Stimulated activated CD4-positive, alpha-beta T cell treated with anti-CD3 and anti-CD28 coated beads, Interleukin-4, amount 100 ng/mL, for 48 hours (primary cell): ENCODE measurements at places on chromosomes 7 and 10.

DNA sequence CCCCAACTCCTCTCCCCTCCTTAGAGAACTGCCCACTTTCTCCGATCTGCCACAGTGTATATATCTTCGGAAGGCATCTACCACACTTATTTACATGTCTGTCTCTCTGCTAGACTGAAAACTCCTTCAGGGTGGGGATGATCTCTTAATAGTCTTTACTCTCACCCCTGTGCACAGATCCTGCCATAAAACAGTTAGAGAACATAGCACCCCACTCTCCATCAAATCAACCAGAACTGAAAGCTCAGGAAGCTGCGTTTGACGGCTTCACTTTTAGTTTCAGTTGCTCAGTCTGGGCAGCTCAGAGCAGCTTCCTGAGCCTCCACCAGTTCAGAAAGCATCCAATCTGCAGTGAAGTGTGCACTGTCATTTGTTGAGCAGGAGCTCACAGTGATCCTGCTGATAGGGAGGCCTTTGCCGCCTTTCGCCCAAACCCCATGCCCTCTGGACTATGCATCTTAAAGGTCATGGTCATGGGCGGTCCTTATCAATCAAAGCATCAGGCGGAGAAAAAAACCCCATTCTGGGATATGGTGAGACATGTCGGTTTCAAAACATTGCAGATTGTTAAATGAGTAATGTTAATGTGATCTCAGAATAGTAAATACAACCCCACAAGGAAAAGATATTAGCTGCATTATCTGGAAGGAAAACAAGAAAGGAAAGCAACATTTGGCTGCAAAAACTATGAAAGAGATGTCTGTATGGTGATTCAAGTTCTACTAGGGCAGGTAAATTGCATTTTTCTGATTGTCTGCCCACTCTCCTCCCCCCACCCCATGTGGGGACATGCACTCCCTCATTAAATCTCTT lies 167.1 kb upstream of the ADO start:
- DNase-seq, result peak; percentile 71

GRCh38 chr7:42128703-42129102 lies 108.3 kb downstream of the GLI3 start:
- DNase-seq, result no peak

DNA sequence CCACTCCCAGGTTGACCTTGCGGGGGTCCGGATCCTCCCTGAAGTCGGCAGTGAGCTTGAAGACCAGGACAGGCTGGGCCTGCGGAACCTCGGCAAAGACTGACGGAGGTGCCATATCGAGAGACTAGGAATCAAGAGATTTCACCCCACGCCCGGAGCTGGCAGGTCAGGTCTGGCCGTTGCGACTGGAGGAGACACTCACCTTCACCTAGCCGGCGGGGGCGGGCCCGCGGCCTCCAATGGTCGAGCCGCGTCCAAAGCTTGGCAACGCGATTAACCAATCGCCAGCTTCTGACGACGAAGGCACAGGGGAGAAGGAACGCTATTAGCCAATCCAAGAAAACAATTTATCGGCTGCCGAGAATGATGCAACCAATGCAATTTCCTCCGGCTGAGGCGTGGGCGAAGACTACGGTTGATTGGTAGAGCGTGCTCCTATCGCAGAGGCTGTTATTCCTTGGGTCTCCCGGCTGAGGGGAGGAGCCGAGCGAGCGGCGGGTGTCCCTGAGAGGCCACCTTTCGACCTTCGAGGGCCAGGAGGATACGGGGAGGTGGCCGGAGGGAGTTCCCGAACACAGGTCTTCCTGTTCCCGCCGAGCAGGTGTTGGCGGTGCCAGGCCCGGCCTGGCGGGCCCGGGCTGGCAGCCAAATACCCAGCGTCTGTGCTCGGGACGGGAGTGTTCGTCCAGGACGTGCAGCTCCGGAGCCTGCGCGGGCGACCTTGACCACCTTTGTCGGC lies at the start of gene GOT1:
GOT1 (minus strand) TSS at position 174 of the 739 bp plus-strand sequence; CDS start at position 115, 59 bp downstream.
- DNase-seq, result peak; percentile 90

DNA sequence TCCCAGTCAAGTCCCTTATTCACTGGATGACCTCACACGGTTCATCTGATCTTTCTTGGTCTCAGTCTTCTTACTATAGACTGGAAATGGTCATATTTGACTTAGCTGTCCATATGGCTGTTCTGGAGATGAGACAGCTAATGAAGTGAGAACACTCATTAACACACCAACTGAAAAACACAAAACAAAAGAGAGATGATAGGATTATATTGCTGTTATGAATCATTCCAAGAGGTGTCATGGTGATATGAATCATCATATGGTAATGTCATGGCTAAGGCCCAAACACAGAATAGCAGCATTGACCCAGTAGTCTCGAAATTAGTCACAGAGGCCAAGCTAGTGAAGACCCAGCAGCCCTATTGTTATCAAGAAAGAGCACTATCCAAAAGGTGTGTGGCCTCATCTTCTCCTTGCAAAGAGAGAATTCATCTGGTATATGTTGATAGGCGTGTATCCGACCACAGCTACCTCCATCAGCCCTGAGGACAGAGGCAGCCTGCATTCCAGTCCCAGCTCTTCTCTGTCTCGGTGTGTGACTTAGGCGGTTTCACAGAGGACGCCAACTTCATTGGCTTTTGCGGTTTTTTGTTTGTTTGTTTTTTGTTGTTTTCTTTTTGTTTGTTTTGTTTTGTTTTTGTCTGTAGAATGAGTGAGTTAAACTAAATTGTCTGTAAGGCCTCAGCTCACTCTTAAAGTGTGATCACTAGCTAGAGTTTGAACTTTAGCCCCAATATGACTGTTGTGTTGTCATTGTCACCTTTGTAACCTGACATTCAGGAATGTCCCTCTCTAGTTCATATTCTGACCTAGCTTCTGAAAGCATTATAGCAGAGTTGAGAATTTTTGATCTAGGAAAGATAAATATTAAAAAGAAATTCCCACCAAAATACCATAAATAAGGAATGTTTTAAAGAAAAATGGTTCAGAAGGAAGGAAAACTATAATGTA lies 97.4 kb upstream of the PDCD4 start:
- peak; percentile 31 for DNase-seq

GRCh38 chr7:117219485-117219884 lies 103.4 kb downstream of the WNT2 start:
- DNase-seq, result no peak

GRCh38 chr7:87574630-87575029 lies 26.1 kb downstream of the ABCB1 start:
- DNase-seq, result no peak

GRCh38 chr7:27663989-27664331 lies 1.3 kb upstream of the HIBADH start:
- DNase-seq, result no peak

GRCh38 chr7:142962991-142963390 lies 828 bp upstream of the KEL start:
- DNase-seq, result no peak

GRCh38 chr10:1200866-1201807 lies 145.0 kb downstream of the WDR37 start:
- DNase-seq, result no peak

DNA sequence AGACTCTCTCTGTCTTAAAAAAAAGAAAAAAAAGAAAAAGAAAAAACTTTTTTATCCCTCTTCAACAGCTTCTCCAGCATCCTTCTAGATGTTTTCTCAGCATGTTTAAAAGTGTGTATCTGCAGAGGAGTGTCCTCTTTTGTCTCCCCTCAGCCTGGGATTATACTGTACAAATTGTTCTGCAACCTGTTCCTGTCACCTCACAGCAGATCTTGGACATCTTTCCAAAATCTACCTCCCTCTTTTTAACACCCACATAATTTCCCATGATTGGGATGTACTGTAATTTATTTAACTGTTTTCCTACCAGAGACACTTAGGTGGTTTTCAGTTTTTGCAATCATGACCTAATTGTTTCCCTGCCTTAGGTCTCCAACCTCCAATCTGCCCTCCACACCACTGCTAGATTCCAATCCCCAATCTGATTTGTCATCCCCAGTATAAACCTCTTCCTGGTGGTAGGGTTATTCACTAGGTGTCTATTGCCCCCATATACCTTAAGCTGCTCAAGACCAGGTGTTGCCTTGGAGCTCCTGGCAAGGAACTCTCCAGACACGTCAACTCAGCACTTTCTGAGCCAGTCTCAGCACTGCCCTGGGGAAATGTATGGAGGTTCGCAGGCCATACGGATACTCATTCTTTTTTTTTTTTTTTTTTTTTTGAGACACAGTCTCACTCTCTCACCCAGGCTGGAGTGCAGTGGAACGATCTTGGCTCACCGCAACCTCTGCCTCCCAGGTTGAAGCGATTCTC lies 17.6 kb upstream of the DDIT4 start:
- no peak for DNase-seq

DNA sequence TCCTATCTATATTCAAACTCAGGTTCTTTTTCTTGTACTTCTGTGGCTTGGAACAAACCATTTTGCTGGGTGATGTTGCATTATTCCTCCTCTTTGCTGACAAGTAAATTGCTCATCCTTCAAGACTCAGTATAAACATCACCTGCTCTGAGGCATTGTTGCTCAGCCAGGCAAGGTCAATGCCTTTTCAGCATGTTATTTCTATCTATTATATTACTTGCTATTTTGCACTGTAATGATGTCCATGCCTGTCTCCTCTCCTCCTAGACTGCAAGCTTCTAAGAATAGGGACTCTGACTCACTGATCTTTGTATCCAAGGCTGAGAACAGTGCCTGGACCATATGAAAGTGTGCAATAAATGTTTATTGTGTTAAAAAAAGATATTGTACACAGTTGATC lies 293.8 kb downstream of the RNLS start:
- no peak for DNase-seq

GRCh38 chr10:13511409-13511808 lies 17.4 kb downstream of the BEND7 start:
- DNase-seq, result no peak

GRCh38 chr10:100043796-100044195 lies 34.0 kb upstream of the DNMBP start:
- no peak for DNase-seq

DNA sequence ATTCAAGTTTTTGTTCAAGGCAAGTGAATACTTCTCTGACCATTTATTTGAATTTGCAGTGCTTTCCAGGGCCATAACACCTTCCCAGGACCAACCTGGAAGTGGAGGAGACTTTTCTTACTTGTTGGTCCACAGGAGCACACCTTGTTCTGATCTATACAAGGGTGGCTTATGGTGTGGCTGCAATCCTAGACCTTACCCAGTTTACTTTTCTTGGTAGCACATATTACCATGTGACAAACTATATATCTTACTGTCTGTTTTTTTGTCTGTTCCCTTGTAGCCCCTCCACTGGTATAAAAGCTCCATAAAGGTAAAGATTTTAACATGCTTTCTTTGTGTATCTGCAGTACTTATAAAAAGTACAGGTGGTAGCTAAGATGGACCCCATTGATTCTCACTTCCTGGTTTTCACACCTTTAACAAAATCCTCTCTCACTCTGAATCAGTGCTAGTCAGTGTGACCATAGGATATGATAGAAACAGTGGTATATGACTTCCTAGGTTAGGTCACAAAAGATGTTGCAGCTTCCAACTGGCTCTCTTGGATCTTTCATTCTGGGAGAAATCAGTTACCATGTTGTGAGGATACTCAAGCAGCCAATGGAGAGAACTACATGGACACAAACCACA lies 5.6 kb upstream of the ASB4 start:
- DNase-seq, result no peak

DNA sequence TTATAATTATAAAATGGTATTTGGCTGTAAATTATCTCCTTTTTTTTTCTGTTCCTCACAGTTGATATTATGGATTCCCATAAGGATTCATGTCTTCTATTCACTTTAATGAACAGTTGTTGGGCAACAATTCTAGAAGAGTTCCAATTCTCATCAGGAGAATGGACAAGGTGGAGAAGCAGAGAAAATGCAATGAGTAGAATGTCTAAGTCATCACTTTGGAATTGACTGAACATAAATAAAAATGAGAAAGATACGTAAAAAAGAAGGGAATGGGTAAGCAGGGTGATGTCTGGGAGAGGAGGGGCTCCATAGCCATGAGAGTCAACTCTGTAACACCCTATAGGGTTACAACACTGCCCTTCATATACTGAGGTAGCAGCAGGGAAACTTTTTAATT lies 1.8 kb upstream of the CAV2 start:
- DNase-seq, result no peak

GRCh38 chr7:135158141-135158655 lies 10.3 kb downstream of the TMEM140 start:
- DNase-seq, result no peak

DNA sequence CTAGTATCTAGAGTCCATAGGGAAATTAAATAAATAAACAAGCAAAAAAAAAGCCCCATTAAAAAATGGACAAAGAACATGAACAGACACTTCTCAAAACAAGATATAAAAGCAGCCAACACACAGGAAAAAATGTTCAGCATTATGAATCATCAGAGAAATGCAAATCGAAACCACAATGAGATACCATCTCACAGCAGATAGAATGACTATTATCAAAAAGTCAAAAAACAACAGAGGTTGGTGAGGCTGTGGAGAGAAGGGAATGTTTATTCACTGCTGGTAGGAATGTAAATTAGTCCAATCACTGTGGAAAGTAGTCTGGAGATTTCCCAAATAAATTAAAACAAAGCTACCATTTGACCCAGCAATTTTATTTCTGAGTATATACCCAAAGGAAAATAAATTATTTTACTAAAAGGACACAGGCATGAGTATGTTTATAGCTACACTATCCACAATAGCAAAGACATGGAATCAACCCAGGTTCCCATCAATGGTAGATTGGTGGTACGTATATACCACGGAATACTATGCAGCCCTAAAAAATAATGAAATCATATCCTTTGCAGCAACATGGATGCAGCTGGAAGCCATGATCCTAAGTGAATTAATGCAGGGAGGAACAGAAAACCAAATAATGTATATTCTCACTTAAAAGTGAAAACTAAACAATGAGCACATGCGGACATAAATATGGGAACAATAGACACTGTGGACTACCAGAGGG lies 366.5 kb upstream of the SEMA3C start:
- DNase-seq, result no peak

GRCh38 chr10:90804354-90804753 lies 53.5 kb downstream of the HTR7 start:
- DNase-seq, result no peak

GRCh38 chr7:46566097-46566774 lies 645.2 kb upstream of the IGFBP3 start:
- DNase-seq, result no peak

DNA sequence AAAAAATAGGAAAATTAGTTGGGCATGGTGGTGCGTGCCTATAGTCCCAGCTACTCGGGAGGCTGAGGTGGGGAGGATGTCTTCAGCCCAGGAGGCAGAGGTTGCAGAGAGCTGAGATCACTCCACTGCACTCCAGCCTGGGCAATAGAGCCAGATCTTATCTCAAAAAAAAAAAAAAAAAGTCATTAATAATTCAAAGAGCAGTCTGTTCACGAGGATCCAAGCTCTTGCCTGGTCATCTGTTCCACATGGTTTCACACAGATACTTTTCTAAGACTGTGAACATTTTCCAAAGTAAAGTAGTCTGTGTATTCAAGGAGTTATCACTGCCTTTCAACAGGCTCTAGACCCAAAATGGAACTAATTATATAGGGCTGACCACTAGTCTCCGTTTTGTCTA lies 86.9 kb downstream of the ZNF277 start:
- no peak for DNase-seq

- no peak for DNase-seq
Measured at GRCh38 chr10:36606234-36606839, 519.1 kb upstream of the ANKRD30A start.
